ENCODE measurements at places on chromosomes 7 and 10. TPM values are rescaled to one million over a fixed set of nuclear protein-coding genes. Genes with fewer than 3 reads are reported as not detected.

GRCh38 chr10:82683945-82684344 is 809.0 kb downstream of the NRG3 start:
- DNase-seq: no peak

- no peak for DNase-seq
Observed at GRCh38 chr7:98998821-98999725, 120.7 kb downstream of the TRRAP start.

Gene PRKG1
- 96.8 TPM for total RNA-seq

GRCh38 chr10:128900456-128900855 is 566.6 kb upstream of the MGMT start:
- no peak for DNase-seq

- no peak for DNase-seq
Observed at GRCh38 chr10:5443429-5443828, 31.1 kb downstream of the NET1 start.

- no peak for DNase-seq
Observed at GRCh38 chr10:97895915-97896314, 46.3 kb downstream of the GOLGA7B start.

Gene EGR2
- 1.6 TPM for total RNA-seq

GRCh38 chr10:77987671-77988255 is 41.6 kb downstream of the POLR3A start:
- no peak for DNase-seq

DNA sequence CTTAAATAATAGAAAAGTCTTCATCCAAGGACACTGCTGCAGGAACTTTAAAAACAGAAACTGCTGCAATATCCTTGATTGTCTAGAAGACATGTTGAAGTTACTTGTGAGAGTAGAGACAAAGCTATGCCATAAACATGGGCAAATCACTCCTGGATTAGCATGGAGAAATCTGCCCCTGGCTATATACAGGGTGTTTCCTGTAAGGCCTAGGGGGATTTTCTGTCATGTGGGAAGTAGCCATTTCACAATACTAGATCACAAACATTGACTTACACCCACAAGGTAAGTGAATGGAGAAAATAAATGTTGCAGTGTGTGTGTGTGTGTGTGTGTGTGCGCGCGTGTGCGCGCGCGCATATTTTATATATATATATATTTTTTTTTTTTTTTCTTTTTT is 35.2 kb upstream of the PDK4 start:
- no peak for DNase-seq

DNA sequence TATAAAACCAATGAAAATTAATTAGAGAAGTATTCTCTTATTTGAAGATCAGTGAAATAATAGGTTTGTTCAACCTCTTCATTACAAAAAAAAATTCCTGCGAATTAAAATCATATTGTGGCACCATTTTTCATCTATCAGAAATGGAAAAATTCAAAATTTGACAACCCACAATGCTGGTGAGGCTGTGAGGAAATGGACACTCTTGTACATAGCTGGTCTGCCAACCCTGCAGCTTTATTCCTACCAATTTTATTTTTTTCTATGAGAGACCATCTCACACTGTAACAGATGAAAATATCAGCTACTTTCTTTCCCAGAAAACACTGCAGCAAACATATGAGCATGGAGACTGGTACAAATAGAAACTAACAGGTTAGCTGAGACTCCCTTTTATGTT is 208.8 kb upstream of the SEMA3E start:
- DNase-seq: no peak

DNA sequence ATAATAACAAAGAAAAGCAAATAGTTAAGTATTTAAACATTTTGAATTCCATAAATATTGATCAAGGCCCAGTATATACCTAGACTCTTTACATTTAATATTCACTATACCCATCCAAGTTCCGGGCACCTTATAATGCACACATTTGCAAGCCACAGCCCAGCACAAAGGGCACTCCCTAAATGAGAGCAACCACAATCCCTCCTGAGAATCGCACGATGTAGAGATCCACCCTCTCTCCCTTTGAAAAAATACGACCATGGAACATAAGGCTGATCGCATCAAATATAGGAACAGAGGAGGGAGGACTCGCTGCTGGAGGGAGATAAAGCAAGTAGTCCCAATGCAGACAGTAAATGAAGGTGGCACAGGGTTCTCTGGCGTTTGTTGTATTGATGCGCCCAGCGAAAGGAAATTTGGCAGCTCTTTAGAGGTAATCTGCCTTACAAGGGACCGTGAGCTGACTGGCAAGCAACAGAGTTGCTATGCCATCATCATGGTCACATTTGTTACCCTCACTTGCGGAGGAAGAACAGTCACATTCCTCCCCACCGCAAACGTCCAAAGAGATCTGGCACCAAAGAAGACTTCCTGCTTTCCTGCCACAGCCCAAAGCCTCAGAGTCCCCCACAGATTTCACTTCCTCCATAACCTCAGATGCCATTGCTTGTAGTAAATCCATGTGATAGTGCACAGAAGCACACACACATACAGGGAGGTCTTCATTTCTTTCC is 16.1 kb upstream of the TAS2R40 start:
- no peak for DNase-seq

Gene ADIRF
- total RNA-seq: 13.2 TPM

DNA sequence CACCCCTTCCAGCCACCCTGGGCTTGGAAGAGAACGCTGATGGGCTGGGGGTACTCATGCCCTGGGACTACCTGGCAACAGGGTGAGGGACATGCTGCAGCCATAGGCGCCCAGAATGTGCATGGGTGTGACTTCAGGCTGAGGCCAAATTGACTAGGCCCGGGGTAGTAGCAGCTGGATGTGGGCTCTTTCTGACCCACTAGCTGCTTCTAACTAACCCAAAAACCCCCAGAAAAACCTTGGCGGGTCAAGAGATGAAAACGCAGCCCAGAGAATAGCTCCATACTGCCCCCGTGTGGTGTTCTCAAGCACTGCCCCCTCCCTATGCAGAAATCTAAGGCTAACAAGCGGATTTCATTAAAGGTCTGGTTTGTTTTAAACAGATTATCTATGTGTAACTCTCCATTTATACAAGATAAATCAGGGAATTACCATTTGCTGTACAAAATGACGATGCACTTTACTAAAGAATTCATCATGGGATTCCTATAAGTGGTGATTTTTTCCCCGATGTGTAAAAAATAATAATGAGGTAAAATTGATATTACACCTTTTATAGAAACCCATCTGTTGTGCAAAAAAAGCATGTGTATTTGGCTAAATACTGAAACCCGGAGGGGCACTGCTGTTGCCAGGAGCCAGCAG is 4.2 kb downstream of the SMARCD3 start:
- peak; percentile 82 for DNase-seq

DNA sequence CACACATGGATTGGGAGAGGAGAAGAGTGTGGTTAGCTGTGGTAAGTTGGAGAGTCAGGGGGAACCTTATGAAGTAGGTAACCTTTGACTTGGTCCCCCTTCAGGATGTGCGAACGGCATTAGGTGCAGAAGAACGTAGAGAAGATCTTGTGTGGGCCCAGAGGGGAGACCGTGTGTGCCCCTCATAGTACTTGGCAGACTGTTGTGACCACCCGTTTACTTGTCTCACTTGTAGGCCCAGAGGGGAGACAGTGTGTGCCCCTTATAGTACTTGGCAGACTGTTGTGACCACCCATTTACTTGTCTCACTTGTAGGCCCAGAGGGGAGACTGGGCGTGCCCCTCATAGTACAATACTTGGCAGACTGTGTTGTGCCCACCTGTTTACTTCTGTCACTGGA is 2.6 kb downstream of the GTPBP4 start:
- DNase-seq: peak; percentile 7

Gene DYNC1I1
- 2.6 TPM for total RNA-seq

GRCh38 chr10:5891009-5891408 is 966 bp downstream of the FBH1 start:
- DNase-seq: no peak

GRCh38 chr10:124626759-124627380 is 117.3 kb downstream of the FAM53B start:
- peak; percentile 72 for DNase-seq

- DNase-seq: no peak
Observed at GRCh38 chr7:132433301-132433700, 143.0 kb downstream of the PLXNA4 start.

DNA sequence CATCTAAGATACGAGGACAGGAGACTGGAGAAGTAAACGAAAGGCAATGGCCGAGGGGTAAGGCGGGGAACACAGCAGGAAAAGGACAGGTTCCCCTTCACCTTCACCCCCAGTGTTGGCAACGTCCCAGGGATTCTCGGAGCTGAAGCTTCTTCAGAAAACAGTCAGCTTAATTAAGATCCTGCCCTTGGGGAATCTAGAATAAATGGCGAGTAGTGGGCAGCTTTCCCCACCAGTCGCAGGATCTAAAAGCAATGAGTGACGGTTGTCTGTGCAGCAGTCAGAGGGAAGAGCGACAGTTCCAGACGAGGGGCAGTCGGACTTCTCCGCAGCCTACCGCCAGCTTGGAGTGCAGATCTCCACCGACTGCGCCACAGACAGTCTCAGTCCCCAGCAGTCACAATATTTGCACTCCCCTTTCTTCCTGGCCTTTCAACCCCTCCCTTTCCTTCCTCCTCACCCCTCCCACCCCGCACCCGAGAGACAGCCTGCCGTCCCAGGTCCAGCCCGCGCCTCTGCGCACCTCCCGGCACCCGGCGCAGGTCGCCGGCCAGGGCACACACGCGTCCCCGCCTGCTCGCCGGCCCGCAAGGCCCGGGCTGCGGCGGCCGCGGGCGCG is 10.9 kb upstream of the SP8 start:
- peak; percentile 32 for DNase-seq

- DNase-seq: no peak
Observed at GRCh38 chr7:65471587-65471986, 97.9 kb downstream of the ZNF92 start.

GRCh38 chr10:56856569-56856968 is 495.5 kb upstream of the ZWINT start:
- no peak for DNase-seq

Gene GJD4
- 0.21 TPM for total RNA-seq

GRCh38 chr7:69363136-69363535 is 235.1 kb upstream of the AUTS2 start:
- no peak for DNase-seq

Gene MGAM2
- 0.72 TPM for total RNA-seq

DNA sequence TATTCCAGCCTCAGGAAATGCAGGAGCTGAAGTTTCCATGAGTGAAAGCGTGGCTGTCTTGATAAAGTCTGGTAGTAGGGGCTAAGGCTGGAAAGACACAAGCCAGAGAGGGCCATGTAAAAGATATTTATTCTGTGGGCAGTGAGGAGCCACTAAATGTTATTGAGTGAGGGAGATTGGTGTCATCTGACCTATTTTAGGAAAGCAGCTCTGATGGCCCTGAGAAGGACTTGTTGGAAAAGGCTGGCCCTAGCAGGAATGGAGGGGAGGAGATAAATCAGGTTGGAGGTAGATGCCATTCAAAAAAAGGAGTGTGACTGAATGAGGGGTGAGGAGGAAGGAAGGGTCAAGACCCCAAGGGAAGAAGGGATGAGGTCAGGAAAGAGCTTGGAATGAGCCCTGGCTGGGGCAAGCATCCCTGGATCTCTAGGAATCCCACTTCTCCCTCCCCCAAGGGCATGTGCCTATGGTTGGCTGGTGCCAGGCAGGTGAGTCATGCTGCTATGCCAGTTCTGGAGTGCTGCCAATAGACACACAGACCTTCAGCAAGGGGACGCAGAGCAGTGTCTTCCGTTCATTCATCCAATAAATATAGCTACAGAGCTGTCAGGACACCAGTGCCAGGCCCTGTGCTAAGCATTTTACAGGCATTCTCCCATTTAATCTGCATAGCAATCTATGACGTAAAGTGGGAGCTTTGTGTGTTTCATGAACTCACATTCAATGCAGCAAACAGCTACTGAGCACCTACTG is 2.0 kb downstream of the ANKRD2 start:
- peak; percentile 81 for DNase-seq

GRCh38 chr10:122287570-122287969 is 16.5 kb downstream of the BTBD16 start:
- DNase-seq: peak; percentile 79

DNA sequence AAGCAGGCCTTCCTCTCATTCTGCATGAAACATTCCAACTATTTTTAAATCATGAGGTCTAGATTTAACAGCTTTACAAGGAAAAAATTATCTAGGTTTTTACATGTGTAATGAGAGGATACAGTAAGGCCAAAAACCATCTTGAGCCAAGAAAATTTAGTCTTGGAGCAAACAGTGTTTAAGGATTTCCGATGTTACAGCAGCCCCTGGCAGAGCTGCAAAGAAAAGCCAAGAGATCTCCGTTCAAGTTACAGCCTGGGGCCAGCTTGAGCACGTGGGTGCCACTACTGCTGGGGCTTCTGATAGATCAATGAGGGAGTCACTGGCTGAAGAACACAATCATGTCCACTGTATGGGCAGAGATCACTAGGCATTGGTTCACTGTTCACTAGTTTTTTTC is 156.2 kb downstream of the EVX1 start:
- peak; percentile 29 for DNase-seq

DNA sequence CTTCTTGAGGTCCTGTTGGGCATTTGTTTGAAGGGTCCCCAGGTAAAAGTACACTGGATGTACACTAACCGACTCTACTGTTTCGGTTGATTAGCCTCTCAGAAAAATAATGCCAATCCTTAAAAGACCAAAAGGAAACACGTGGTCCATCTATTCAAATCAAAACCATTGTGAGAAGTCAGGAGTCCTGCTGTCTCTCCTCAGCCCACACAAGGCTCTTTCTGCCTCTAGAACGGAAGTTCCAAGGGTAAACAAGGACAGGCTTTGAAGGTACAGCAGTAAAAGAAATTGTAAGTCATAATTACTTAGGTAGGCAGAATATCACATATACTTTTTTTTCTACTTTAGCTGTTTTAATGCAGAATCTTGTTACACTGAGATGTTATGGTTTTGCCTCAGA is 71.7 kb upstream of the TPK1 start:
- DNase-seq: no peak

DNA sequence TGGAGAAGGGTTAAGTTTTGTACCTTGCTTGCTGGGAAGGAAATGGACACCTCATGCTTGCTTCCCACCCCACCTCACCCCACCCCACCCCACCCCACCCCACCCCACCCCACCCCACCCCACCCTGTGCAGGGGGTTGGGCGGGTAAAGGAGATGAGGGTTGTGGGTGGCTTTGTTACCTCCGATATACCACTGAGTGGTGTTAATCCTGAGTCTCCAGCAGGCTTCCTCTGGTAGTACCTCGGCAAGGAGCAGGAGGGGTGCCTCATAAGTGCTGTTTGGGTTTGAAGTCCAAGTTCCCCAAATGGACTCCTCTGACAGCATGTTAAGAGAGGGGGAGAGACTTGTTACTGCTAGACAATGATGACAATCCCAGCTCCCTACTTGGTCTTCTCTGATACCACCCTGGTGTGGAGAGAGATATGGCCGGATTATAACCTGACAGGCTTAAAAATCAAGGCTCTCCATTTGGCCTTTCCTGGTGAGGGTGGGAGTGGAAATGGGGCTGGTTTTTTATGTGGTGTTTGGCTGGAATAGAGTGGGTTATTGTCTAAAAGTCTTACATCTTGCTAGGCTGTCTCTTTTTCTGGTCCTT is 11.7 kb downstream of the SAMD8 start:
- DNase-seq: no peak

Gene PILRA
- total RNA-seq: 1.1 TPM

- no peak for DNase-seq
Observed at GRCh38 chr7:74494076-74494548, 40.4 kb downstream of the GTF2IRD1 start.

Gene HOXA13
- total RNA-seq: not detected

Gene TSPAN12
- 53.9 TPM for total RNA-seq
